Pancreas (tissue), 10 donors: ENCODE measurements at places on chromosomes 6 and 20. TPM values are rescaled to one million over a fixed set of nuclear protein-coding genes. Genes with fewer than 3 reads are reported as not detected.

DNA sequence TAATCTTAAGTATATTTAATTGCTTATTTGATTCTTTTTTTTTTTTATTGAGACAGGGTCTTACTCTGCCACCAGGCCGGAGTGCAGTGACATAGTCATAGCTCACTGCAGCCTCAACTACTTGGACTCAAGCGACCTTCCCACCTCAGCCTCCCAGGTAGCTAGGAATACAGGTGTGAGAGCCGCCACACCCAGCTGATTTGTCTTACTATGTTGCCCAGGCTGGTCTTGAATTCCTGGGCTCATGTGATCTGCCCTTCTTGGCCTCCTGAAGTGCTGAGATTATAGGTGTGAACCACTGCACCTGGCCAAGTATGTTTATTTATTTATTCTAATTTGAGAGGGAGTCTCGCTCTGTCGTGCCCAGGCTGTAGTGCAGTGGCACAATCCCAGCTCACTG, 38.2 kb downstream of the PTPN1 start:
- no peak overlapping the region for H3K27ac ChIP-seq
- H3K4me1 ChIP-seq, result peaks cover 8% of the 10 kb centered on the region
- H3K4me3 ChIP-seq, result no peak overlapping the region
- H3K27me3 ChIP-seq, result no peaks in the 10 kb centered on the region
- H3K36me3 ChIP-seq, result no peaks in the 10 kb centered on the region
- no peak for DNase-seq

GRCh38 chr6:149267072-149267471, 50.4 kb upstream of the TAB2 start:
- no peak overlapping the region for H3K4me3 ChIP-seq
- no peaks in the 10 kb centered on the region for H3K27me3 ChIP-seq
- DNase-seq, result no peak
- H3K27ac ChIP-seq, result no peak overlapping the region
- no peaks in the 10 kb centered on the region for H3K4me1 ChIP-seq

ROMO1 gene
- 38.6 TPM for total RNA-seq

GRCh38 chr6:161237176-161237575, 36.7 kb downstream of the AGPAT4 start:
- H3K27me3 ChIP-seq, result no peaks in the 10 kb centered on the region
- no peak overlapping the region for H3K4me3 ChIP-seq
- H3K36me3 ChIP-seq, result no peaks in the 10 kb centered on the region
- DNase-seq, result no peak
- H3K4me1 ChIP-seq, result no peaks in the 10 kb centered on the region
